T-cell (primary cell): ENCODE measurements at places on chromosomes 1 and 21.

DNA sequence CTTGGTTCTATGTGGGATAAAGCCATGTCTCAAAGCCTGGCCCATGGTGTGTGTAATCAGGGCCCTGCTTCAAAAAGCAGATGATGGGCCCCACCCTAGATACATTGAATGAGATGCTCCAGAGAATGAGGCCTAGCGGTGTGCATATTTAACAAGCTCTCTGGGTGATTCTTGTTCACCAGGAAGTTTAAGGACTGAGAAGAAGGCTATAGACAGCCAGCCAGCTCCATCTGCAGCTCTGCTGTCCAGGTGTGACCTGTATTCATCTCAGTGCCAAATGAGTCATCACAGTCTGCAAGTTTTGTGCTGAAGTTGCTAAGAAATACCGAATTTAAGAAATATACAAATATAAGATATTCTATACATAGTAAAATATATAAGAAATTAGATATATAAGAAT, 182.0 kb upstream of the RUNX1 start:
- no peak for DNase-seq

DNA sequence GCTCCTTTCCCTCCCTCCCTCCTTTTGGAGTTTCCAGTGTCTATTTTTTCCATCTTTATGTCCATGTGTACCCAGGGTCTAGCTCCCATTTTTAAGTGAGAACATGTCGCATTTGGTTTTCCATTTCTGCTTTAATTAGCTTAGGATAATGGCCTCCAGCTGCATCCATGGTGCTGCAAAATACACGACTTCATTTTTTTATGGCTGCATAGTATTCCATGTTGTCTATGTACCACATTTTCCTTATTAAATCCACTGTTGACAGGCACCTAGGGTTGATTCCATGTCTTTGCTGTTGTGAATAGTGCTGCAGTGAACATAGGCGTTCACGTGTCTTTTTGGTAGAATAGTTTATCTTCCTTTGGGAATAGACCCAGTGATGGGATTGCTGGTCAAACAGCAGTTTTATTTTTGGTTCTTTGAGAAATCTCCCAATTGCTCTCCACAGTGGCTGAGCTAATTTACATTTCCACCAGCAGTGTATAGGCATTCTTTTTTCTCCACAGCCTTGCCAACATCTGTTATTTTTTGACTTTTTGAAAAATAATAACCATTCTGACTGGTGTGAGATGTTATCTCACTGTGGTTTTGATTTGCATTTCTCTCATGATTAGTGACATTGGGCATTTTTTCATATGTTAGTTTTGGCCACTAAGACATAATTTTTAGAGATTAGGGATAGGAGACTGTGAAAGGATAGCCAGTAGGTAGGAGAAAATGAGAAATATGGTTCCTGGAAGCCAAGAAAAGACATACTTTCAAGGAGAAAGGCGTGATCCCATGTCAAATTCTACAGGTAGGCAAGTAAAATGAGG, 50.4 kb downstream of the ADAMTS1 start:
- no peak for DNase-seq

DNA sequence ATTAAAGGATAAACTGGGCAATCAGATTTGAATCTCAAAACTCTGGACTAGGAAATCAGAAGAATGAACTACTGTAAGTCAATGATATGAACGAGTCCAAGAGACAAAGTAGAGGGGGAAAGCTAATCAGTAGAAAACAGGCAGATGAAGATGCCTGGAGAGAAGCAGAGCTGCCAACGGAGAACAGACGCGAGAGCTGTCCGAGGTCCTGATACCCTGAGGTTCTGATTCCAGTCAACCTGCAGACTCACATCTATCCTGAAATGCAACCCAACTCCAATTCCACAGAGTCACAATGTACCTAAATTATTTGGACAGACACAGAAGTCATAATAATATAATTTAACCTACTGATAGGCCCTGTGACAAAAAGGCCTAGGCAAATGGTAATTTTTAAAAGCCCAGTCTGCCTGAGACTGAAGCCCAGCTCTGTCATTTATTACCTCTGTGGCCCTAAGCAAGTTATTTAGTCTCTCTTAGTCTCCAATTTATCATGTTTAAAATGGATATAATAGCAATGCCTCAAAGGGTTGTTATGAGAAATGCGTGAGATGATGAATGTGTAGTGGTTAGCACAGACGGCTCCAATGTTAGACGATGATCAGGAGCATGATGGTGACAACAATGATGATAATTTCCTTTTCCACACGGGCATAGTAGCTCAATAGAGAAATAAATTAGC, 33.4 kb downstream of the RGS7 start:
- no peak for DNase-seq

GRCh38 chr1:56303805-56304204, 275.6 kb downstream of the PLPP3 start:
- no peak for DNase-seq

GRCh38 chr1:238469146-238469631, 578.5 kb upstream of the ZP4 start:
- no peak for DNase-seq

DNA sequence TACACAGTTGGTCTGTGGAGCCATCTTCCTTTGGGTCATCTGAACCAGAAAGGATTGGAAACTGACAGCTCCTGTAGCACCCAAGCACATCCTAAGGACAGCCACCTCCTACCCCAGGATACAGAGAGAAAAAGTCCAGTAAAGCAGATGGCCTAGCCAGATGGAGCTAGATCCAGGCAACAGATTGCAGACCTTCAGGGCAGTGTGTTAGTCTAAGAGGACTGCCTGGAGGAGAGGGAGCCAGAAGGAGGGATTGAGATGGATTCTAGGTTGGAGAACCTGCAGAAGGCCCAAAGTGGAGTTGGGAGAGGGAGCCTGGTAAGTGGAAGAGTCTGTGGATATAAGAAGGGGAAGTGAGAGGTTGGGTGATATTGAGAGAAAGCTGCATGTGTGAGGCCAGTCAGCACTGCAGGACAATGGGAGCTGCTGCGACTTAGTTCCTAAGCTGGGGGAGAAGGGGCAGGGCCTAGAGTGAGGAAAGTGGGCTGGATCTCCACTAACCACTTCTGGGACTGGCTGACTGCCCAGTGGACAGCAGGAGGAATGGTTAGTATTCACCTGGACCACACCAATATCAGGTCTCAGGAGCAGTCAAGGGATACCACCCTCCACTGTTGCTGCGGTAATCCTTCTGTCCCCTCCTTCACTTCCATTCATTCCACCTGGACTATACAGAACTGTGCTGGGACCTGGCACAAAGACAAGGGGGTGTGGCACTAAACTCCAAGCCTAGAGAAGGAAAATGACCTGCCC, 13.4 kb downstream of the BCAN start:
- DNase-seq, result no peak

DNA sequence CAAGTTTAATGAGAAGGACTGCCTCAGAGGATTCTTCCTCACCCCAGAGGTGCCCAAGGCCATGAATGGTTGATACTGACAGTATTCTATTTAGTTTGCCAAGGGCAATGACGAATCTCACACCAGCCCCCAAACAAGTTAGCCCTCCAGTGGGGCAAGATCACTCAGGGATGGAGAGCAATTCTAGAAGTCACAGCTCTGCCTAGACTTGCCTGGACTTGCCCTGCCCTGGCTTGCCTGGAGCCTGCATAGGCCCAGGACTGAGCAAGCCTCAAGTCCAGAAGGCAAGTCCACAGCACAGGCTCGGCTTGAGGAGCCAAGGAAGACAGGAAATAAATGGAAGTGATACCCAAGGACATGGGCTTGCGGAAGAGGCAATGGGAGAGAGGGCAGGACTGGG, 39.5 kb upstream of the RGS16 start:
- DNase-seq, result no peak

- DNase-seq, result no peak
These were observed 289.7 kb upstream of the DPYD start for GRCh38 chr1:98210563-98210962.

DNA sequence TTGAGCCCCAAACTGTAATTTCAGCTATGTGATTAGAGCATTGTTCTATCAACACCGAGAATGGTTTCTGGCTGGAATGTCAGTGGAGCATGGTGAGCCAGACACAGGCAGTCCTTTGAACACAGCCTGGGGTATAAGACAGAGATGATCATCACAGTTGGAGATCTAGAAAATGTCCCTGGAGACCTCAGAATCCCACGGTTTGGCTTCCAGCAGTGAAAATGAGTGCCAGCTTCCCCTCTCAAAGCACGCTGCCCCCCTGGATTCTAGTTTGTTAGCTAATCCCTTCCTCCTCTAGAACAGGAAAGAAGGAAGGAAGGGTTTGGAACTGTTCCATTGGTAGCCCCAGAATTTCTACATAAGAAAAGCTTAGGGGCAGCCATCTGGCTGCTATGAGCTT, 59.9 kb upstream of the JAK1 start:
- no peak for DNase-seq

- no peak for DNase-seq
These were observed 13.8 kb upstream of the EYA3 start for GRCh38 chr1:28102189-28102588.

DNA sequence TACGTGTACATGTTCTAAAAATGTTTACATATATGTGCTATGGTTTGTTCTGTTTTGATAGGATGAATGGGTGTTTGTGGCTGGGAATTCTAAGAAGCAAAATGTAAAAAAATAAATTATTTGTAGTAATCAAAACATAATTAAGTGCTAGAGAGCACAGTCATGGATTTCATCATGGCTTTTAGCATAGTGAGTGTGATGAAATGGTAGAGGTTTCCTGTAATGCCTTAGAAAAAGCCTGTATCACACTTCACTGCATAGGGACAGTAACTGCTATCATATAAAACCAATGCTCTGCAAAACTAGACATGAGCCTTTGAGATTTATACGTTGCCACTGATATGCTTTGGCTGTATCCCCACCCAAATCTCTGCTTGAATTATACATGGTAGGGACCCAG, 99.8 kb downstream of the PTGER3 start:
- no peak for DNase-seq

DNA sequence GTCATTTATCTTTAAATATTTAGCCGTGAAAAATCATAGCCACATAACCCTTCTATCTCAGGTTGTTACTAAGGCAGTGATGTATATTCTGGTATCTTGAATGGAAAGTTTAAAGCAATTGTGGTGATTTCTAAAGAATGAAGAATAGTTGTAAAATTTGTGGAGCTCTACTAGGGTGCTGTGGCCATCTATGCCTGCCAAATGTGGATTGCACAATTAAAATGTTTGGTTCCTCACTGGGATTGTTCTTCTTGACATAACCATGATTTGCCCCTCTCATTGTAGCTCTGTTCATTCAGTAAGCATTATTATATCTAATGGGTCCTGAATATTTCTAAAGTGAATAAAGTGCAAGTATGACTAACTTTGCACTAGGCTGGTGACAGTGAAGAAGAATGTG, 50.1 kb downstream of the AK4 start:
- DNase-seq, result no peak

DNA sequence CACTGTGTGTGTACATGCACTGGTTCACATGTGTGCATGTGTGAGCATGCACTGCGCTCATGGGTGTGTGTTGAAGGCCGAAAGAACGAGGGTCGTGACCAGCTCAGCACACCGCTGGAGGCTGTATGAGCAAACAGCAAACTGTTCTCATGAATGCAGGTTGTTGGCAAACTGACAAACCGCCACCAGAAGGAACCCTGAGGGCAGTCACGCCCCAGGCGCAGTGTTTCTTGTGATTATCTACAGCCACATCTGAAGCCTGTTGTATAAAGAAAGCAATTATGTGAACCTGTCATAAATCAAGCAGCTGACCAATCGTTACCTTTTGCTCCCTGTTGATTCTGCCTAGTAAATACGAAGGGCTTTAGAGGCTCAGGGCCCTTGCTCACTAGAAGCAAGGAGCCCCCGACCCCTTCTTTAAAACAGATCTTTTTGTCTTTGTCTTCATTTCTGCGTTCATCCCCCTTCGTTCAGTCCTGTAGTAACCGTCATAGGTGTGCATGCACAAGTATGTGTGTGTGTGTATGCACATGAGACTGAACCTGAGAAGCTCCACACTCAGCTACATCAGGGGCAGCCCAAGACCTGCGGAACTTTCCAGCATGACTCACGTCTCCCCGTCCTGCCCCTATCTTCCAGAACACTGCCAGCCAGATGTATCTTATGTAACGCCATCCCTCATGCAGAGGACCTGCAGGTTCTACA, 16.8 kb upstream of the RIPK4 start:
- no peak for DNase-seq

DNA sequence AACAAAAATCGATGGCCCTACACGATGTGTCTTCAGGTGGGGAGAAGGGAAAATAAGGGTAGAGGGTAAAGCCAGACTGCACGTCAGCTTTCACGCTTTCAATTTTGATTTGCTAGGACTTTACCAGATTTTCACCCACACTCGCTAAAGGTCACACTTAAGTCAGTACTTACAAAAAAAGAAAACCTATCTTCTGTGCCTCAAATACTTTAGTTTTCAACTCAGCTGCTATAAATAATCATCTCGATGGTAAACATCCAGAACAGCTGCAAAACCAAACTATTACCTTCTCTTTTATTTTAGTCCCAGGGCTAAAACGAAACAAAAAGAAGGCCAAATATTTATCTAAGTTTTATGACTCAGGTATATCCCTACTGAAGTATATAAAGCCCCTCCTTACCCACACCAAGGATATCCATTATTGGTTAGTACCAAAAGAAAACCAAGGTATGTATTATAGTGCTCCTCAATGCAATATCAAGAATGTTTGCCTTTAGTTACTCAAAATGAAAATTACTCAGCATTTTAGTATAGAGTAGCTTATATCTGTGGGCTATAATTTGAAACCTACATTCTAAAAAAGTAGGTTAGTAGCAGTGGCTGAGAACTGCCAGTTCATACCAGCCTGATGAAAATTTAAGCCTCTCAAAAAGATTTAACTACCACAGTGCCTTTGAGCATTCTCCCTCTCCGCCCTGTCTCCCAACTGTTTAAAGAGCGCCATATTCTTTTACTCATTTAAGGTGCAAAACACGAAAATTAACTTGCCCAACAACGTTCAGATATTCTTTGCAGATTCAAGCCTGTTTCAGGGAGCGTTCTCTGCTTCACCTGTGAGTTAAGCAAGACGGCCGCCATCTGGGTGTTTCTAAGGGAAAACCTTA, 1.5 kb downstream of the CSDE1 start:
- no peak for DNase-seq

- no peak for DNase-seq
These were observed 21.3 kb upstream of the KCNQ4 start for GRCh38 chr1:40762144-40762923.

GRCh38 chr21:25563361-25564116, 43.7 kb downstream of the MRPL39 start:
- no peak for DNase-seq

- no peak for DNase-seq
These were observed 278.0 kb upstream of the KAZN start for GRCh38 chr1:14320518-14320917.

DNA sequence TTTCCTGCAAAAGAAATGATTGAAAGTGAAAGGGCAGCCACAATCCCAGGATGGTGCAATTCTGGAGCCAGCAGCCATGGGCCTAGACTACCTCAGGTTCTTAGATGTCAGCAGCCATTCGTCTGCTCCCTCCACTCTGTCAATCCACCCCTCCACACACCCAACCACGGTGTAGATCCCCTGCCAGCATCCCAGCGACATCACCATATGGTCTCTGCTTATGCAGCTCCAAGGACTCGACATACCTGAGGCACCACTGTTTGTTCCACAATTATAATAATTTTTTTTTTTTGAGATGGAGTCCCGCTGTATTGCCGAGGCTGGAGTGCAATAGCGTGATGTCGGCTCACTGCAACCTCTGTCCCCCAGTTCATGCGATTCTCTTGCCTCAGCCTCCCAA, 6.5 kb downstream of the SYNC start:
- DNase-seq, result no peak

- DNase-seq, result no peak
These were observed 134.5 kb downstream of the IER5 start for GRCh38 chr1:181222972-181223505.

- DNase-seq, result no peak
These were observed 112.1 kb downstream of the HLCS start for GRCh38 chr21:36854391-36854790.

GRCh38 chr21:35481005-35481404, 431.9 kb upstream of the RUNX1 start:
- no peak for DNase-seq
